ENCODE measurements at places on chromosomes 5 and 9.

GRCh38 chr5:119031011-119031886, 39.6 kb upstream of the DMXL1 start:
- DNase-seq, result no peak

GRCh38 chr5:26192486-26192885, 845.9 kb downstream of the CDH9 start:
- no peak for DNase-seq

DNA sequence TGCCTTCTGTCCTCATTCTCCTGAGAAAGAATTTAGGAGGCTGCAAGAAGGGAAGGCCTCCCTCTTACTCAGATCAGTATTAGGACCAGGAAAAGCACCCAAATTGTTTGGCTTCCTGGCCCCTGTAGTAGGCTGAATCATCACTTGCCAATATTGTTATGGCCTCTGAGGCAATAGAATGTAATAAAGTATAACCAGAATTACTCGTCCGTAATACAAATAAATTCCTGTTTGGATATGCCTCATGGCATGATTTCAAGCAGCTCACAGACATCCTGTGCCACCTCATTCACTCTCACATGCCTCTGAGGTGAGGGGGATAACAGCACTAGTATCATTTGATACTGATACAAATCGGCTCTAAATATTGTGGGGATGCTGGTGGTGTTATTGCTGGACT, 427.3 kb downstream of the ISL1 start:
- DNase-seq, result no peak

GRCh38 chr5:59335544-59335943, 558.0 kb downstream of the PDE4D start:
- no peak for DNase-seq

DNA sequence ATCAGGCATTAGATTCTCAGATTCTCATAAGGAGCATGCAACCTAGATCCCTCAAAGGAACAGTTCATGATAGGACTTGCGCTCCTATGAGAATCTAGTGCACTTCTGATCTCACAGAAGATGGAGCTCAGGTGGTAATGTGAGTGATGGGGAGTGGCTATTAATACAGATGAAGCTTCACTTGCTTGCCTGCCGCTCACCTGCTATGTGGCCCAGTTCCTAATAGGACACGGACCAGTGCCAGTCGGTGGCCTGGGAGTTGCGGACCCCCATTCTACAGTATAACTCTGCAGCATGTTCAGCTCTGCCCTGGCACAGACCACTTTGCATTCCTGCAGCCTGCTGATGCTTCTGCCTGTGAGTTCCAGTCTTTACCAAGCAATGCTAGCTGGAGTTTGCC, 581.3 kb upstream of the KLF4 start:
- no peak for DNase-seq

DNA sequence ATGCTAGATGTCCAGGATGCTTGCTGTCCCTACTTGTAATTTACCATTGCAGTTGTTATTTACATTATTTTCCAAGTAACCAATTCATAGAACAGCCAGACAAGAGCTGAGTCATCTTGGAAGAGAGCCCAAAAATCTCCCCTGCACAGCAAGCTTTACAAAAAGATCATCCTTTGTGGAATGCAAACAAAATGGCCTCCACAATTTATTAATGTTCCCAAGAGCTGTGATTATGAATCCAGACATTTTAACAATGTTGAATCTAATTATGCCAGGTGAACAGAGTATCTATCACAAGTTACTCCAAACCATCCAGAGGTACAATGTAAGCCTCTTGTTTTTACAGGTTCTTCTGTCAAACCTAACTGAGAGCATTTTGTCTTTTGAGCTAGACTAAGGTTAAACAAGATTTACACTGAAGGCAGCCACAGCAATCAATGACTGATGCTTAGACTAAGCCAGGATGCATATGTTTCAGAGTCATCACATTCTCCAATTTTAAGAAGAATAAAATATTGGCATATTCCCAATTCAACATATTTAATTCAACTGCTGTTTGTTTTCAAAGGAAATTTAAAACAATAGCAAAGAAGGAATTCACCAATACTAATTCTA, 95.3 kb upstream of the SLC12A2 start:
- no peak for DNase-seq

DNA sequence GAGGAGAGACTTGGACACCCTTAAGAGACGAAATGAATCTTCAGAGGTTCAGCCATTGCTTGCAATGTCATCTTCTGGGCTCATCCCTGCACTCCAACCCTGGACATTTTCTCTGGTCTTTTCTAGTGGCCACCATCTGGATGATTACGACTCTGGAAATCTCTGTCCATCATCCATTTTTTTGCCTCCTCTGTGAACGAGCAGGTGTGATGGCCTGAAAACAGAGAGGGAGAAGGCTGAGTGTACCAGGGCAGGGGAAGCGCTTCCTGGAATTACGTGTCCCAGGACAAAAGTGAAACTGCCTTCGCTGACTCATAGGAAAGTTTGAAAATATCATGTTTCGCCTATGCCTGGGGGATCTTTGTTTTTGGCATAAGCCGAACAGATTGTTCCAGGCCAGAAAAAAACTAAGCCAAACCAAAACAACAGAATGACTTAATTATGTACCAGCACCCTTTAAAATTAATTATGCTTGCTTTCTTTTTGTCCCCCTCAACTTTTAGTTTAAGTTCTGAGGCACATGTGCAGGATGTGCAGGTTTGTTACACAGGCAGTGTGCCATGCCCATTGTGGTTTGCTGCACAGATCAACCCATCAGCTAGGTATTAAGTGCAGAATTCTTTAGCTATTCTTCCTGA, 31.9 kb downstream of the ANKRD33B start:
- no peak for DNase-seq

DNA sequence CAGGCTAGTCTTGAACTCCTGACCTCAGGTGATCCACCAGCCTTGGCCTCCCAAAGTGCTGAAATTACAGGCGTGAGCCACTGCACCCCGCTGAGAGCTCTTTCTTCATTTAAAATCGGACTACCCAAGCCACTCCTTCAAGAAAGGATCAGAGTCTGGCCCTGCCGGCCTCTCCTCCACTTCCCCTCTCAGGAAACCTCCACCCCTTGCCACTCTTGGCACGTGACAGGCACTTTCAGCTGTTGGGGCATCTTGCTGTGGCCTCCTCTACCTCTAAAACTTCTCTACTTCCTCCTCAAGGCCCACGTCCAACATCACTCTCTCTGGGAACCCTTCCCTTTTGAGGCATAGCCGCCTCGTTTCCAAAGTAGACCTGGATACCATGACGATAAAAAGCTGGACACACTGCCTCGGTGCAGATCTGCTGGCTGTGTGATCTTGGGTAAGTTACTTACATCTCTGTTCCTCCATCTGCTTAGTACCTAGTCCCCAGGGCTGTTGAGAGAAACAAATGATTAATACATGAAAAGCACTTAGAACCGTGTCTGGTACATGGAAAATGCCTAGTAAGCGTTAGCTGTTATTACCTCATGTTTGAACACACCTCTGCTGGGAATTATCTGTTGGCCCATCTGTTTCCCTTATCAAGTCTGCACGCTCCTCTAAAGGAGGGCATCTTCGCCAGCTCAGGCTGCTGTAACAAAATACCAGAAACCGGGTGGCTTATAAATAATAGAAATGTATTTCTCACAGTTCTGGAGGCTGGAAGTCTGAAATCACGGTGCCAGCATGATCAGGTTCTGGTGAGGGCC, 55.3 kb downstream of the SMIM23 start:
- DNase-seq, result no peak

DNA sequence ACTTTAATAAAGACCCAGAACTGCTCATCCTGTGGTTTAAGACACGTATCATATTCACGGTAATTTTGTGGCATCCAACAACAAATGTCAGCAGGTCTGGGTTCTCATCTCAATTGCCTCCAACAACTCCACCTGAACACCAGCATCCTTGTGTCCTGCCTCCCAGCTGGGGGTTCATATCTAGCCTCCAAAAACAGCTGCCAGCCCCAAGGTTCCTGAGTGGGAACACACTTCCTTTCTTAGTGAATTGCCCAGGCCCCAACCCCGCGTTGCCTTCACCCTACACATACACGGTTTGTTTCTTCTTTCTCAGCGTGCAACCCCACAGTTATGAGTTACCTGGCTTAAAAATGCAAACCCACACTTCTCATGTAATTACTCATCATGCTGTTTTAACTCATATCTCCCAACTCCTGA, 77.9 kb downstream of the SEMA4D start:
- DNase-seq, result no peak

DNA sequence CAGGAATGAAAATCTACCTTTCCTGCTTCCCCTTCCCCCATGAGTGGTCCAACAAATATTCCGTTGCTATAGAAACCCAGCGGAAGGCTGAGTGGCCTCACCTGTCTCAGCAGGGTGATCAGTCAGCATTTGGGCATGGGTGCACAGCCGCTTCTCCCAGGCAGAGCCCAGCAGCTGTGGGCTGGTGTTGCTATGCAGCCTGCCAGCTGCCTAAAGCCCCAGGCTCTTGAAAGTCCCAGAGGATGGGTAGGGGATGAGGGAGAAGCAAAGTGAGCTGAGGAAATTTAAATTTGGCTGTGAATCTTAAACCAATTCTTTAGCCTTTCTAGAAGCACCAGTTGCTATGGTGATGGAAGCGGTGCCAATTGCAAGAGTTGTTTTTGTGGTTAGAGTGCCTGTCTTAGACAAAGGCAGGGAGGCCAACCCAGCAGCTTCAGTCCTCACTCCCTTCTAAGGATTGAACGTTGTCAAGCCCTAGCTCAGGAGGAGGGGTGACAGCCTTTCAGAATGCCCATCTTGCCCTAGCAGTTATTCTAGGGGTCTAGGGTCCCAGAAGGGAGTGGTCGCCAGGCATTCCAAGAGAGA, 151.5 kb upstream of the PITX1 start:
- no peak for DNase-seq

DNA sequence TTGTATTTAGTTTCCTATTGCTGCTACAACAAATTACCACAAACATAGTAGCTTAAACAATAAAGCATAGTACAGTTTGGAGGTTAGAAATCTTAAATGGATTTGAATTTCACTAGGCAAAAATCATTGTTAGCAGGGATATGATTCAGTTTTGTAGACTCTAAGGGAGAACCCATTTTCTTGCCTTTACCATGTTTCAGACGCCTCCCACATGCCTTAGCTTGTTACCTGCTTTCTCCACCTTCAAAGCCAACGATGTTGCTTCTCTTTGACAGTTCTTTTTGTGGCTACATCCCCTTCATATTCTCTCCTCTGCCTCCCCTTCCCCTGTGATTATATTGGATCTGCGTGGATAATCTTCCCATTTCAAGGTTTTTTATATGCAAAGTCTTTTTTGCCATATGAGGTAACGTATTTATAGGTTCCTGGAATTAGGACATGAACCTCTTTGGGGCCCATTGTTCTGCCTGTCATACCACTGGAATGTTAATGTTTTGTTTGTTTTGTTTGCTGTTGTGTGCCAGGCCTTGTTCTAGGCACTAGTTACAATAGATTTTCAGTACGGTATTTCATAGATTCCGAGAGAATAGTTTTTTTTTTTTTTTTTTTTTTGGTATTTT, 54.1 kb downstream of the UHRF2 start:
- DNase-seq, result no peak

- DNase-seq, result no peak
Observed at GRCh38 chr5:171823269-171823668, 37.7 kb downstream of the SMIM23 start.

DNA sequence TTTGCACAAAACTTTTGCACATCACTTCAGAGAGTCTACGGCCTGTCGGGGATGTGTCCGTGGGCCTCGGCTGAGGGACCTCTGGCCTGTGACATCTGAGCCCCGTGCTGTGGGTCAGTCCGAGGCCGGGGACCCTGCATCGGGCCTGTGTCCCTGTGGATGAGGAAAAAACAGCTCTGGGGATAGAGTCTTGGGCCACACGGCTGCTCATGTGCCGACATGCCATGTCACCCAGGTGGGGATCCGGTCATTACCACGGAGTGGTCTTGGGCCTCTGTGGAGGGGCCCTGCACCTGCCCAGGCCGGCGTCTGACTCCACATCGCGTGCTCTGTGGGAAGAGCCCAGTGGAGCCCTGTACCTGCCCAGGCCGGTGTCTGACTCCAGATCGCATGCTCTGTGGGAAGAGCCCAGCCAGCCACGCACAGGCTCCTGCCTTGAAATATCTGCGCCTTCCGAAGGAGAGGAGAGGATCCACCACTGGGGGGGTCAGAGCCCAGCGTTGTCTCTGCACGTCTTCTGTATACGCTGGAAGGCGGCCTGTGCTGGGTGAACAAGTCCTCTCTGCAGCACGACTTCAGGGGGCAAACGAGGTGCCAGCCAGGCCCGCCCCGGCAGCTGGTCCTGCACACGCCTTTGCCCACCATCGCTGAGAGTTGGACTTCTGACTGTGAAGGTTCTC, 27.5 kb upstream of the IRX4 start:
- DNase-seq, result no peak

GRCh38 chr5:180609386-180609785, 18.1 kb upstream of the SCGB3A1 start:
- no peak for DNase-seq

DNA sequence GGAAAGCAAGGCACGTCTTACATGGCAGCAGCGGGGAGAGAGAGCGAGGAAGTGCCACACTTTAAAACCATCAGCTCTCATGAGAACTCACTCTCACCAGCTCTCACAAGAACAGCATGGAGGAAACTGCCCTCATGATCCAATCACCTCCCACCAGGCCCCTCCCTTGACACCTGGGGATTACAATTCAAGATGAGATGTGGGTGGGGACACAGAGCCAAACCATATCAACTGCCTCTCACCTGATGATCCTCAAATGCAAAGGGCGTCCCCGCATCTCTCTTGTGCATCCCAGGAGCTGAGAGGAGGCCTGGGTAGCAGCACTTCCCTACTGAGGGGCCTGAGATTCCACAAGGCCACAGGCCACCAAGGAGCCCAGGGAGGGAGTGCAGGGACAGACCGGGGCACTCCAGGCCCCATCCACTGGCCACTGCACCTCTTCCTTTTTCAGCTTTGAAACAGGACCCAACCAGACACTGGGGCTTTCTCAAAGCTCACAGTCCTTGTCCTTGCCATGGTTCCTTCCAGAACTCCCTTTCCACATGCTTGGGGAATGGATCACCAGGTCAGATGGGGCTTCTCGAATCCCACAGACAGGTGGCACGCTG, 54.5 kb upstream of the IL17B start:
- no peak for DNase-seq

GRCh38 chr9:90103771-90104170, 499.0 kb downstream of the GADD45G start:
- no peak for DNase-seq

GRCh38 chr9:121836366-121836885, 185.0 kb downstream of the DAB2IP start:
- no peak for DNase-seq

DNA sequence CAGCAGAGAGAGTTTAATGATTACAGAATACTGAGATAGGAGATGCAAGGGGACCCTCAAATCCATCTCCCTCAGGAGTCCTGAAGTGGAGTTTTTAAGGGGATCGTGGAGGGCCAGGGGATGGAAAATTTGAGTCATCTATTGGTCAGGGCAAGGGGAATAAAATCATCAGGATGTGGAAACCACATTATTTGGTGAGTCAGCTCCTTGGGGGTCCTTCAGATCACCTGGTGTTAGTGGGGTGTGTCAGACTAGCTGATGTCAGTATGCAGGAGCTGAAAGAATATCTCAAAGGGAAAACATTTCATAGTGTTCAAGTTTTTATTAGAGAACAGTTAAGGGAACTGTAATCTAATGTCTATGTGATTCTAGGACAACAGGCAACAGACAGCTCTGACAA, 183.0 kb upstream of the FTMT start:
- DNase-seq, result no peak

Measured in amygdala (tissue), 56 donors.